ENCODE measurements at places on chromosomes 6 and 20.

DNA sequence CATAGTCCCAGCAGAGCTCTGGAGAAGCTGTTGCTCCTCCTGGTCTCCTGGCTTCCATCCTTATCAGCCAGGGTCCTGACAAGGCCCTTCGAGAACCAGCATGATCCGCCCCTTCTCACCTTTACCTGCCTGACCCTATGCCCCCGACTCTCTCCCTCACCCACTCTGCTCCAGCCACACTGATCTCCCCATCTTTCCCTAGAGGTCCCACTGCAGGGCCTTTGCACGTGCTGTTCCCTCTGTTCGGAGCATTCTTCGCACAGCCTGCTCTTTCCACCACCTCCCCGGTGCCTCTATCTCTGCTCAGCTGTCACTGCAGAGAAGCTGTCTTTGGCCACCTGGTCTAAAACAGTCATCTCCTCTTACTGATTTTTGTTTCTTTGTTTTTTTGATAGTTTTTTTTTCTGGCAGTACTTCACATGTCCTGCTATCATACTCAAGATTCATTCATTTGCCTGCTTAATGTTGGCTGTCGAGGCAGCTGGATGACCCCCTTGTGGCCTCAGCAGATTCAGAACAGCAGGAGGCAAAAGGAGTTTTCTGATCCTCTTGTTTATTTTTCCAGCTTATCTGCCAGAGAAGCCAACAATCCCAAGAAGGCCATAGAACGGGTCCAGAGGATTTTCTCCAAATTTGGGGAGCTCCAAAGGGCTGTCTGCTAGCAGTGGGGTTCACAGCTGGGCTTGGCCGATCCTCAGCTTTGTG lies 1.6 kb upstream of the PTGIS start:
- no peak for DNase-seq
- H3K4me3 ChIP-seq: no peak overlapping the region
- H3K36me3 ChIP-seq: no peaks in the 10 kb centered on the region
- H3K27ac ChIP-seq: no peak overlapping the region
- H3K4me1 ChIP-seq: no peaks in the 10 kb centered on the region
- peaks cover 46% of the 10 kb centered on the region for H3K27me3 ChIP-seq

GRCh38 chr6:166627875-166628801 lies 1.1 kb upstream of the RPS6KA2 start:
- peaks cover 36% of the 10 kb centered on the region for H3K27me3 ChIP-seq
- no peaks in the 10 kb centered on the region for H3K36me3 ChIP-seq
- peak overlapping the region; percentile 79 for H3K4me3 ChIP-seq
- H3K4me1 ChIP-seq: peaks cover 21% of the 10 kb centered on the region
- peak overlapping the region; percentile 52 for H3K27ac ChIP-seq

- DNase-seq: no peak
- no peak overlapping the region for H3K27ac ChIP-seq
- H3K4me3 ChIP-seq: no peak overlapping the region
- H3K27me3 ChIP-seq: no peaks in the 10 kb centered on the region
Observed at GRCh38 chr6:41625442-41625841, 12.8 kb upstream of the MDFI start.

- no peak for DNase-seq
- H3K4me1 ChIP-seq: no peaks in the 10 kb centered on the region
- no peaks in the 10 kb centered on the region for H3K27me3 ChIP-seq
- no peak overlapping the region for H3K4me3 ChIP-seq
Observed at GRCh38 chr6:53290537-53291510, 57.9 kb downstream of the ELOVL5 start.

GRCh38 chr20:59402681-59403080 lies 102.3 kb downstream of the EDN3 start:
- no peaks in the 10 kb centered on the region for H3K36me3 ChIP-seq
- H3K27ac ChIP-seq: no peak overlapping the region
- H3K4me3 ChIP-seq: no peak overlapping the region

DNA sequence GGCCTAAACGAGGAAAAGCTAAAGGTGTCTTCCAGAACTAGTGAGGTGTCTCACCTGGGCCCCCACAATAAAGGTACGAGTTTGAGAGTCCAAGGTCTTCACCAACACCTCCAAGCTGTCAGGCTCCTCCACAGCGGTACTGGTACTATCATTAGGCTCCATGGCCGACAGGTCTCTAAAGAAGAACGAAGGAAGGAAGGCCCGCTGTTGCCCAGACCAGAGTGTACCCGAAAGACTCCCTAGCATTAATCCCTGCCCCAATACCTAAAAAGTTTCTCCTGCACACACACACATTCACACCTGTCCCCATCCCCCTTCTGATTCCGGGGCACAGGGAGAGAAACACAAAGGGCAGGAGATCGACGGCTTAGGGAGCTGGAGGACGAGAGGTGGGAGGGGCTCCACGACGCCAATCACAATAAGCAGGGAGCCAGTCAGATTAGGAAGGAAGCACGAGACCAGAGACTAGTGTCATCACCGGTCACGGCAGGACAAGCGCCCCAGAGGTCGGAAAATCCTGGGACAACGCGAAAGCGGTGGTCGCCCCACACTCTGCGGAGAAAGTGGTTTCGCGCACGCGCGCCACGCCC lies 764 bp downstream of the BAG6 start:
- peak overlapping the region; percentile 95 for H3K27ac ChIP-seq
- H3K4me1 ChIP-seq: peaks cover 20% of the 10 kb centered on the region
- H3K4me3 ChIP-seq: peak overlapping the region; percentile 87
- H3K36me3 ChIP-seq: peaks cover 30% of the 10 kb centered on the region
- peak; percentile 93 for DNase-seq

GRCh38 chr6:41043151-41043550 lies 884 bp downstream of the TSPO2 start:
- H3K4me3 ChIP-seq: no peak overlapping the region
- H3K36me3 ChIP-seq: no peaks in the 10 kb centered on the region
- H3K4me1 ChIP-seq: no peaks in the 10 kb centered on the region

DNA sequence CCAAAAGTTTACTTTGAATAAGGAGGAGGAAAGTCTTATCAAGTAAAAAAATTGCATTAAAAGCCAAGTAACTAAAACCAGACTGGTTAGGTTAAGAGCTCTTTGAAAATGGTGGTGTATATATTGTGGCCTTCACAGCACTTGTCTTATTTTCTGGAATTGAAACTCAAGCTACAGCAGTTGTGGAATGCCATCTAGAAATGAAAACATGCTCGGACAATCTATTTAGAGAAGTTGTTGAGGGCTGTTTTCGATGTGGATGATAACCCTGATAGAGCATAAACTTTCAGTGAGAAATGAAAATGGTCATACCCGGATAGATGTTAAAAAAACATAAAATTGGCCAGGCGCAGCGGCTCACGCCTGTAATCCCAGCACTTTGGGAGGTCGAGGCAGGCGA lies 47.0 kb downstream of the ARID1B start:
- H3K27me3 ChIP-seq: no peaks in the 10 kb centered on the region
- no peak overlapping the region for H3K27ac ChIP-seq
- DNase-seq: no peak
- H3K36me3 ChIP-seq: peaks cover 3% of the 10 kb centered on the region
- no peak overlapping the region for H3K4me3 ChIP-seq
- H3K4me1 ChIP-seq: no peaks in the 10 kb centered on the region

GRCh38 chr20:21004386-21005076 lies 101.6 kb downstream of the LINC00237 start:
- no peaks in the 10 kb centered on the region for H3K36me3 ChIP-seq
- H3K4me1 ChIP-seq: no peaks in the 10 kb centered on the region
- no peaks in the 10 kb centered on the region for H3K27me3 ChIP-seq
- no peak for DNase-seq
- no peak overlapping the region for H3K27ac ChIP-seq
- no peak overlapping the region for H3K4me3 ChIP-seq

DNA sequence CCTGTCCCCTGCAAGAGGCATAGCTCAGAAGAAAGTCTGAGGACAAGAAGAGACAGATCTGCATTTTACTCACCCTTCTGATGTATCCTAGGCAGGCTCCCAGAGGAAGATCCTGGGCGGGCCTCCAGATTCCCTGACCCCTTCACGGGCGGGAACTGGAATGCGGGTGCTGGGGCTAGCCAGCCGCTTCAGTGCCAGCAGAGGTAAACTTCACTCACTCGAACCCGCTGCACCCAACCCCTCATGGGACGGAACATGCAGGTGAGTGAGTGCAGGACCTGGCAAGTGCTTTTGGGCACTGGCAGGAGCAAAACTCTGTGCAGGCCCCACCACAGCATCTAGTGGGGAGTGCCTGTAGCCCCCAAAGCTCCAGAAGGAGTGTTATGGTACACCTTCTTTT lies 171.8 kb downstream of the MMS22L start:
- no peak overlapping the region for H3K27ac ChIP-seq
- H3K4me1 ChIP-seq: no peaks in the 10 kb centered on the region
- no peaks in the 10 kb centered on the region for H3K36me3 ChIP-seq
- no peaks in the 10 kb centered on the region for H3K27me3 ChIP-seq
- DNase-seq: no peak
- H3K4me3 ChIP-seq: no peak overlapping the region

GRCh38 chr6:80094017-80094416 lies 12.5 kb upstream of the BCKDHB start:
- no peak overlapping the region for H3K27ac ChIP-seq
- H3K36me3 ChIP-seq: no peaks in the 10 kb centered on the region
- no peak overlapping the region for H3K4me3 ChIP-seq
- H3K4me1 ChIP-seq: no peaks in the 10 kb centered on the region
- no peaks in the 10 kb centered on the region for H3K27me3 ChIP-seq

GRCh38 chr6:2952557-2953095 lies 18.7 kb downstream of the SERPINB6 start:
- H3K4me3 ChIP-seq: no peak overlapping the region
- no peaks in the 10 kb centered on the region for H3K27me3 ChIP-seq
- peaks cover 25% of the 10 kb centered on the region for H3K36me3 ChIP-seq
- DNase-seq: peak; percentile 74
- peaks cover 15% of the 10 kb centered on the region for H3K4me1 ChIP-seq

- no peak overlapping the region for H3K27ac ChIP-seq
- no peak for DNase-seq
- H3K4me3 ChIP-seq: no peak overlapping the region
- H3K27me3 ChIP-seq: no peaks in the 10 kb centered on the region
- peaks cover 44% of the 10 kb centered on the region for H3K4me1 ChIP-seq
- H3K36me3 ChIP-seq: peaks cover 25% of the 10 kb centered on the region
Observed at GRCh38 chr6:108851756-108852155, 3.5 kb downstream of the ARMC2 start.

DNA sequence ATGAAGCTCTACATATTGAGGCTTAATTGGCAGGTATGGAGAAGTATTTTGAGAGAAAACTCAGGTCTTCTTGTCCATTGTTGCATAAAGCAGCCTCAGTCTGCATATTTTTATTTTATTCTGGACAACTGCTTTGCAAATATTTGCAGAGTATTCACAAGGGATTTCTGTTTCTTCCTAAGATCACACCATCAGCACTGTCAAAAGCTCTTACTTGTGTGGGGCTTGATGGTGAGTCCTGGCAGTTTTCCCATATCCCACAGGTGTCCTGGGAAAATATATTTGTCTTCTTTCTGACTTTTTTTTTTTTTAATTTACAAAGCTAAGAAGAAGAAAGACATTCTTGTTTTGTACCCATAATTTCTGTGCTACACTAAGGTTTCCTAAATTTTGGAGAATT lies 16.9 kb upstream of the MLIP start:
- no peaks in the 10 kb centered on the region for H3K36me3 ChIP-seq
- H3K4me1 ChIP-seq: no peaks in the 10 kb centered on the region
- no peak overlapping the region for H3K27ac ChIP-seq
- no peaks in the 10 kb centered on the region for H3K27me3 ChIP-seq
- no peak overlapping the region for H3K4me3 ChIP-seq

- no peak overlapping the region for H3K27ac ChIP-seq
- DNase-seq: no peak
- no peak overlapping the region for H3K4me3 ChIP-seq
Observed at GRCh38 chr20:44830995-44831394, 20.6 kb upstream of the RIMS4 start.

DNA sequence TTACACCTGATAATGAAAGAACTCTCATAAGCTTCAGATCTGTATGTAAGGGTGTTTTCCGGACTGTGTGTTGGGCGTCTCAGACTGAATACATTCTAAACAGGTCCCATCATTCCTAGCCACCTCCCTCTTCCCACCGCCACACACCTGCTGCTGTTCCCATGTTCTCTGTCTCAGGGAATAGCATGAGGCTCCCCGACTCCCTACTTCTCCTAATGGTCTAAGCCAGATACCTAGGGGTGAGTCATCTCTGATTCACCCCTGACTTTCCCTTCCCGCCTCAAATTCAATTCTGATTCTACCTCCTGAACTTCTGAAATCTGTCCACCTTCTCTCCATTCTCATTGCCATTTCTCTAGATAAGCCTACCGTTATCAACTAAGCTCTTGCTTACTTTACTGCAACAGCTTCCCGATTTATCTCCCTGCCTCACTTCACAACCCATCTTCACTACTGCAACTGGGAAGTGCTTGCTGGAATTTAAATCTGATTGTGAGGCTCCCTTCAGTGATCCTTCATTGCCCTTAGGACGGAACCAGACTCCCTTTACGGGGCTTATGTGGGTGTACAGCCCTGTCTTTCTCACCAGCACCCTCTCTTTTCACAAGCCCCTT lies 1.6 kb downstream of the TMEM14A start:
- H3K4me1 ChIP-seq: peaks cover 13% of the 10 kb centered on the region
- no peaks in the 10 kb centered on the region for H3K36me3 ChIP-seq
- H3K4me3 ChIP-seq: no peak overlapping the region

DNA sequence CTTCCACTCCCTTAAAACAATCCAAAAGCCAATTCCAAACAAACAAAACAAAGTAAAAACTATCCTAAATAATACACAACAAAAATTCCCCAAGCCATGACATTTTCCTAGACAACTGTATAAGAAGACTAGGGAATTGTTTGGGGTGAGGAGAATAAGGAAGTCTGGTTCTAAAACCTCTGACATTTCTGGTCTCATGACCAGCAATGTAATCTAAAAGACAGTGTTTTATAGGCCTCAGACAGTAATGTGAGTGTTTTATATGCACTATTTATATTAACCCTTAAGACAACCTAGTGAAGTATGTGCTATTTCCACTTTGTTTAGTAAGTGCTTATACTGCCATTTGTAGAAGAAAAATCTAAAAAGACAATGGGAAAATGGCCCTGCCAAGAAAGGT lies 13.0 kb upstream of the RCAN2 start:
- no peaks in the 10 kb centered on the region for H3K27me3 ChIP-seq
- no peak overlapping the region for H3K27ac ChIP-seq
- no peak for DNase-seq
- H3K4me1 ChIP-seq: no peaks in the 10 kb centered on the region
- no peak overlapping the region for H3K4me3 ChIP-seq

- H3K36me3 ChIP-seq: peaks cover 36% of the 10 kb centered on the region
- DNase-seq: no peak
- H3K27ac ChIP-seq: no peak overlapping the region
- H3K4me1 ChIP-seq: no peaks in the 10 kb centered on the region
- no peaks in the 10 kb centered on the region for H3K27me3 ChIP-seq
Observed at GRCh38 chr20:20649945-20650344, 62.5 kb downstream of the RALGAPA2 start.

DNA sequence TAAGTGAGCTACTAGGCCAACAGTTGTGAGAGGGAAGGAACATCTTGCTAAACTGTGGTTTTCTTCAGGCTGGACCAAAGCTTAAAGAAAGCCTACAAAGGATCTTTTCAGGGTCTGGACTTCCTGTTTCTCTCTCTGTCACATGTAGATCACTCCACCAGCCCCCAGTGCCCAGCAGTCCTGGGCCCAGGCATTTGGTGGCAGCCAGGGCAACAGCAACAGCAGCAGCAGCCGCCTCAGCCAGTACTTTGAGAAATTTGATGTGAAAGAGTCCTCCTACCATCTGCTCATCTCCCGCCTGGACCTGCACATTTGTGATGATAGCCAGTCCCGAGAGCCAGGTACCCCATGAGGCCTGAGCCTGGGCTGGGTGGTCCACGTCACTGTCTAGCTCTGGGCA lies 44.1 kb downstream of the BLTP3A start:
- peak overlapping the region; percentile 29 for H3K27ac ChIP-seq
- peaks cover 2% of the 10 kb centered on the region for H3K36me3 ChIP-seq
- H3K4me1 ChIP-seq: peaks cover 23% of the 10 kb centered on the region
- H3K4me3 ChIP-seq: no peak overlapping the region
- peak; percentile 11 for DNase-seq

- H3K27me3 ChIP-seq: no peaks in the 10 kb centered on the region
- no peak overlapping the region for H3K27ac ChIP-seq
- H3K36me3 ChIP-seq: no peaks in the 10 kb centered on the region
- no peak for DNase-seq
- H3K4me1 ChIP-seq: no peaks in the 10 kb centered on the region
Observed at GRCh38 chr6:141413196-141413595, 719.5 kb upstream of the GJE1 start.
